ENCODE measurements at places on chromosomes 2 and 18.

DNA sequence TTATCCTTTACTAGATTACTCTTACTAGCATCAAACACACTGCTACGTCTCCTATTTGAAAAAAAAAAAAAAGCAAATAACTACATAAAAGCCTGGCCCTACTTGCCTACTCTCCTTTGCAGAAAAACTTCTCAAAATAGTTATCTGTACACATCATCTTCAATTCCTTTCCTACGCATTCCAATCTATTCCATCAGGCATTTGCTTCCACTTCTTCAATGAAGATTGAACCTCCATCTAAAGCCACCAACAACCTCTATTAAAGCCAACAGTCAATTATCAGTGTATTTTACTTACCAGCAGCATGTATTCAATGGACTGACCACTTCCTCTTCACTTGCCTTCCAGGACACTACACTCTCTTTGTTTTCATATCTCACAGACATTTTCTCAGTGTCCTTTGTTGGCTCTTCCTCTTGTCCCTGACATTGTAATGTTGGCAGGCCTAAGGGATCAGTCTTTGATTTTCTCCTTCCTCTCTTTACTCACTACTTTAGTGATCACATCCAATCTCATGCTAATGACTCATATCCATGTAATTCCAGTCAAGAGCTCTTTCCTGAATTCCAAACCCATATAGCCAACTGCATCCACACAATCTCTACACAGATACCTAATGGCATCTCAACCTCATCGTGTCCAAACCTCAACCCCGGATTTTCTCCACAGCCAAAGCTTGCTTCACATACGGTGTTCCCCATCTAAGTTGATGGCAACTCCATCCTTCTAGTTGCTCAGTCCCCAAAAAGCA lies 131.3 kb downstream of the CCDC148 start:
- no peak for DNase-seq

- DNase-seq, result no peak
Measured at GRCh38 chr2:176421297-176422050, 152.2 kb downstream of the MTX2 start.

GRCh38 chr18:10300739-10301138 lies 153.7 kb upstream of the APCDD1 start:
- no peak for DNase-seq

GRCh38 chr2:176001916-176002687 lies at the start of gene LNPK:
LNPK (minus strand) TSS chr2:176002267; CDS start chr2:175995584, 6,683 bp downstream.
- peak; percentile 60 for DNase-seq

DNA sequence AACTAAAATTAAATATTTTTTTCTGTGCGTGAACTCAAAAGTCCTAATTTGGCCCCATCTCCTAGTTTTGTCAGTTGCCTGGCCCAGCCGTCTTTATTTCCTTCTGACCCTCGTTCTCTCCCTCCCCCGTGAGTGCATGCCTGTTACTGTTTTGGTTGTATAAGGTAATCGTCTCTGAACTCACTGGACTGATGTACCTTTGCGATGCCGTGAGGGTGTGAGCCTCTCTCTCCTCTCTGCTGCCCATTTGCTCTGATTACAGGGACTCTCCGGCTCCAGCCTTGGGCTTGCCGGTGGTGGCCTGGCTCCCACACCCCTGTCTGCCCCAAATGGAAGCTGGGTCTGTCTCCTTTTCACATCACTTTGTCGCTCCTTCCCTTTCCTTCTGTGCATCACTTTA lies 66.5 kb upstream of the RBM44 start:
- no peak for DNase-seq

DNA sequence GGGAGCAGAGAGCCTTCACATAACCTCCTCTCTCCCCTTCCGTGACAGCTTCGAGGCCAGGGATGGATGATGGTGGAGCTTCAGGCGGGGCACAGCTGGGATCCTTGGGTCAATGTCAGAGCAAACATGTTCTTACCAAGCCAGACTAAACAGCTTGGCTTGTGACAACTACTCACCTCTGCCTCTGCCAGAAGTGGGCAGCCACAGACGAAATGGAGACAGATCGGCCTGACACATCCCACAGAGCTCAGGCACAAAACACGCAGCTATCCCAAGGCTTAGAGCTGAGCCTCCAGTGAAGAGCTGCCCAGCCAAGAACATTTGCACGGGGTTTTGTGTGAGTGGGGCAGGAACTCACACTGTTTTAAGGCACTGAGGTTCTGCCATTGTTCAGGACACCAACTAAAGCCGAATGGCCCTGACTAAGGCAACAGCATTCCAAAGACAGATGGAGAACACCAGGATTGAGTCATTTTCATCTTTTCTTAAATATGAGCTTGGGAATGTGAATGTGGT lies 12.8 kb downstream of the PXDN start:
- no peak for DNase-seq

- DNase-seq, result no peak
Measured at GRCh38 chr18:55446996-55447671, 140.9 kb downstream of the TCF4 start.

- DNase-seq, result no peak
Measured at GRCh38 chr2:177264209-177264692, 276 bp downstream of the NFE2L2 start.

DNA sequence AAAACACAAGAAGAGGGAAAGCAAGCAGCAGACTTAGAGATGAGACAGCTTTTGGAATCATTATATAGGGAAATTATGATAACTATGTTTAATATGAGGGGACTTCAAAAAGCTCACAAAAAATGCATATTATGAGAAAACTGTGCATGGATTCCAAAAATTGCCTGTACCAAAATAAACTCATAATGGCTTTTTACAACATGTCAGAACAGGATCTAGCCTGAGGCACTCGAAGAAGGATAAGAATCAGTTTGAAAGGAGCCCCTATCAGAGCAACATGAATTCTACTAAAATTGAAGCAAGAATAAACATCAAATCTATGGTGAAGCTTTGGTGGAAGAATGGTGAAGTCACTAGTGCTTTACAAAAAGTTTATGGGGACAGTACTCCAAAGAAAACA lies 187.4 kb downstream of the RDH14 start:
- DNase-seq, result no peak

DNA sequence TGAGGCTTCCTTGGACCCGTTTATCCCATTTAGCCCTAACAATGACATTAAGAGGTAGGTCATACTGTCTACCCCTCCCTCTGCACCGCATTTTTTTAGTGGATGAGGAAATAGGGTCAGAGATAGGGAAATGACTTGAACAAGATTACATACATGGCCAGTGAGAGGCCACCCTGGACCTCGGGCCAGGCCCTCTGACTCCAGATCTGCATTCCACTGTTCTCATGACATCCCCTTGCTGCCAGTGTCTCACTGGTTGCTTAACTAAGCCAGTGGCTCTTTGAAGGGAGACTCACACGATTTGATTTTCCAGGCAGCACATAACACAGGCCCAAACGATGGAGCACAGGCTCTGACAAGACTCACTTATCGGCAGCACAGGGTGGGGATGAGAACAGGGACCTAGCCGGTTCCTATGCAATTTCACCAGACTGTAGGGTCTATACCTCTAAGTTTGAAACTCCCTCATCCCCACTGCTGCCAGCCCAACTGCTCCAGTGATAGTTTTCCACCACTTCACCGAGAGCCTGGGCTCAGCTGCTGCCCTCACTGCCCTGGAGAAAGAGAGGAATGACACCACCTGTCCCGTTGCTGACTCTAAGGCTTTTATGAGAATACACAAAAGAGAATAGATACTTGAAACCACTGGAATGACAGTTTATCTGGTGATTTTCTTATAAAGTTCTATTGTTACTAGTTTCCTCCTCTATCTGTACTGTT lies 82.5 kb downstream of the TMEM247 start:
- no peak for DNase-seq

DNA sequence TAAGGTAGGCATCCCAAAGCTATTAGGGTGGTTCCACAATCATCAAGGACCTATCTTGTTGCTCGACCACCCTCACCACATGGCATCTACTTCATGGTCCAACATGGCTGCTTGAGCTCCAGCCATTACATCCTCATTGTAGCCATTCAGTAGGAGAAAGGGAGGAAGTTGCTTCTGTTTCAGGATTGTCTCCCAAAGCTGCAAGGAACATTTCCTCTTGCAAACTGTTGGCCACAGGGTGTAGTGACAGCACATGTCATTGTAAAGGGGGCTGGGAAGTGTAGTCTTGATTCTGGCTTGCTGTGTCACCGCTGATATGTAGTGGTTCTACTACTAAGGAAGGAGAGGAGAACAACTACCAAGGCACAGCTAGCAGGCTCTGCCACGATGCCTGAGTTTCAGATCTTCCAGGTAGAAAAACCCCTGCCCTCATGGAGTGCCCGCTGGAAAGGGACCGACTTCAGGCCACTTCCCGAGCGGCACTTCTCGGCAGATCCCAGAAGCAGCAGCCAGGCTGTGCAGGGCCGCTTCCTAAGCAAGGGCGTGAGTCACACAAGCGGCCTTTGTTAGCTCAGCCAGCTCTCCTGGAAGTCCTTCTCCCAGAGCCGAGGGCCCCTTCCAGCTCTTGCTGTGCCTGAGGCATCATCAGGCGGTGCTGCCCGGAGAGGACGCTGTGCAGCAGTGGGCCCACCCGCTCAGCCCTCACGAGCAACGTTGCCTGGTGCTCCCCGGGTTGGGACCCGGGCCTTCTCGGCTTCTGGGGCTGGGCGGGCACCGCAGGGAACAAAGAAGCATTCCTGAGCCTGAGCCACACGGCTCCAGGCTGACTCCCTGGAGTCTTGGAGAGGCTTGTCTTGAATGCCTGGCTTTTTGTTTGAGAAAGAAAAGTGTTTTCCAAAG lies 58.2 kb downstream of the HS6ST1 start:
- no peak for DNase-seq

DNA sequence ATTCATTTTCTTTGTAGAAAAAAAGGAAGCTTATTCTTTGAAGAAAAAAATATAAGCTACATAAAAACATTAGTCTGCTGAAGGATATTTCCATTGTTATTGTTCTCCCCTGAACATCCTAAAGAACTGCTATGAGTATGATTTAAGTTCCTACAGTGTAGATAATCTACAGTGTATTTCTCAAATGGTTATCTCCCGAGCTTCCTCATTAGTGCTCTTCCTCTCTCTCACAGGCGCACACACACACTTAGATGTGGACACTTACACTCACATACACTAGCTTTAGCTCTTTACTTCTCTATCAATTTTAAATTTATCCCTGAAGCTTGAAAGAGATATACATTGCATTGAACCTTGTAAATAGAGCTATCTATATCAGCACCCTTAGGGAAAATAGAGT lies 681.0 kb downstream of the KCNJ3 start:
- no peak for DNase-seq

- DNase-seq, result no peak
Measured at GRCh38 chr2:12764075-12764730, 47.5 kb downstream of the TRIB2 start.

GRCh38 chr2:140013545-140014203 lies 1233.5 kb upstream of the NXPH2 start:
- no peak for DNase-seq

DNA sequence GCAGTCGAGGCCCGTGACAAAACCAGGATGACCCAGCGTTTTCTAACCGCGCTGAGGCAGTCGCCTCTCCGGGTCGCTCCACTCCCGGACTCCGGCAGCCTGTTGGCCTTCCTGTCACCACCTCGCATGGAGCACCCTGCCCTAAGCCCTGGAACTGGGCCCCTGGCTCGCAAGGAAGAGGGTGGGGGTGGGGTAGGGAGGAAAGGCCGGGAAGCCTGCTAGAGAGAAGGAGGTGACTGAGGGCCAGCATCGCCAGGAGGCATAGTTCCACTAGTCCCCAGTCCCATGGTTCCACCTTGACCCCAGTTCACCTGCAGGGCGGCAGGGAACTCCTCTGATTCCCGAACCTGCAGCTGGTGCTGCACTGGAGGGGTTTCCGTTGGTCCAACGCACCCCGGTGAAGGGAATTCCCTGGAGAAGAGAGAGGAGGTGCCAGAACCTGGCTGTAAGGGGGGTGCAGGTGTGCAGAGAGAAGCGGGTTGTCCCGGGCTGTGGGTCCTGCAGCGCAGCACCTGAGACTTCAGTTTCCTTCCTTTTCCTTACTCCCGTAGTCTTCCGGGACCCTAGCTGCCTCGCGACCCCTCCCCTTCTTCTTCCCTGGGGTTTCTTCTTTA lies 11.8 kb upstream of the EN1 start:
- DNase-seq, result no peak

DNA sequence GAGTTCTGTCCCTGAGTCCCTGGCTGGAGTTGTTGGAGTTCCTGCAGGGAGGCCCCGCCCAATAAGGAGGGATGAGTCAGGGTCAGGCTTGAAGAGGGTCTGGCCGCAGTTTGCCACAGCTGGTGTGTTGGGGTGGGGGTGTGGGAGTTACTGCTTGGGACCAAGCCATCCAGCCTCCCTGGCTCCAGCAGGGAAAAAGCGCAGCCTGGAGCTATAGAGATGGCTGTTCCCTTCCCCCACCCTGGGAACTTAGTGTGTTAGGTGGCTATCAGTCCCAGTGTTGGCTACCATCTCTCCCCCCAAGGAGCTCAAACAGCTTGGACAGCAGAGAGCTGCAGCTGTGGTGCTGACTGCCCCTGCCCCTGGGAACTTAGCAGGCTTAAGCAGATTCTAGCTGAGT lies 13.2 kb upstream of the TANK start:
- no peak for DNase-seq

- DNase-seq, result no peak
Measured at GRCh38 chr2:147250652-147251356, 594.0 kb upstream of the ACVR2A start.

DNA sequence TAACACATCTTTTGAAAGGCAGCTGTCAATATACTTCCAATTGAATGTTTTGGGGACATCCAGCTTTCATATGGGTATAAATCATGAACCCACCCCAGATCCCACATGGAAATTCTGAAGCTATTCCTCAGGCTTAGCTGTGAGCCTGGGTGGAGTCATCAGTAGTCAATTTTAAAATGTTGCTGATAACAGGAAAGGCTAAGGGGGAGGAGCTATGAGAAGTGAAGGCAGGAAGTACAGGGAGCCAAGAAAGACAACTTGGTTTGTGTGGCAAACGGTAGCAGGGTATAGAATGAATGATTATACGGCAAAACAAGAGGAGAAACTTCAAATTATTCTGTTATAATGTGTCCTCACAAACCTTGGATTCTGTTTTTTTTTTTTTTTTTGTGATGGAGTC lies 108.6 kb downstream of the QPCT start:
- DNase-seq, result no peak

DNA sequence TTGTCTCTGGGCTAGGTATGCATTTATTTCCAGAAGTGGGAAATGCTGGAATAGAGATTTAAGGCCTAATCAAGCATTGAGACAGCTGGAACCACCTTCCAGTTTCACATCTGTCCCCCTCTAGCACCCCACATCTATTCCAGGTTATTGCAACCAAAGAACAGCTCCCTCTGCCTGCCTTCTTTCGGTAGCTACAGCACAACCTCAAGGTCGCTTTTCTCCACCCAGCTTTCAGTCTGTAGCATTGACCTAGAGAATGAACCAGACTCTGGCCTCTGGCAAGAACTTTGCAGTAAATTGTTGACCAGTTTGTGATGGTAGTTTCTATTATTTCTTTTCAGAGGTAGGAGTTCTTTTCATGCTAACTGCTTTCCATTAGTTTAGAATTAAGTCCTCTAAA lies 484.2 kb downstream of the DLGAP1 start:
- DNase-seq, result no peak

All from GM12864 (cell line).